ENCODE measurements at places on chromosomes 6 and 20.

DNA sequence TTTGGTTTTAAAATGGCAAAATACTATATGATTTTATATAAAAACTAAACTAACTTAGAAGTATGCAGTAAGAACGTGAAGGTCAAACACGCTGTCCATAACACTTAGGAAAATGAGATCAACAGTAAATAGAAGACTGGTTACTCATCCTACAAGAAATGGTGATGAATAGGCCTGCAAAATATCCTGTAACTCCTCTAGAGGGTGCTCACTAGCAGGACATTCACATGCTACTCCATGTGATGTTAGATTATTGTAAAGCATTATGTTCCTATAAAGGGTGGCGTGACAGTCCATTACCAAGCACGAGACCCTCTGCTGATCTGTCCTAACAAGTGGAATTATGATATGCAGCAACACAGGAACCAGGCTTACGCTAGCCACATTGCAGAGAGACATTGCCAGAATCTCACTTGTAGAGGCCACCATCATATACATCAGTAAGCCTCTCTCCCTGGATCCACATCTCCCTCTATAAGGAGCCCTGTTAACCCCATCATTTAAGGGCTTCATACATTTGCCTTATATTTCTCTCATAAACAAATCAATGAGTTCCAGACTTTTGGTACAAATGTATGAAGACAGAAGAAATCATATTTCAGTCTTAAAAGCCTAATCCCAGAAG, 18.0 kb upstream of the DEFB129 start:
- DNase-seq: no peak

DNA sequence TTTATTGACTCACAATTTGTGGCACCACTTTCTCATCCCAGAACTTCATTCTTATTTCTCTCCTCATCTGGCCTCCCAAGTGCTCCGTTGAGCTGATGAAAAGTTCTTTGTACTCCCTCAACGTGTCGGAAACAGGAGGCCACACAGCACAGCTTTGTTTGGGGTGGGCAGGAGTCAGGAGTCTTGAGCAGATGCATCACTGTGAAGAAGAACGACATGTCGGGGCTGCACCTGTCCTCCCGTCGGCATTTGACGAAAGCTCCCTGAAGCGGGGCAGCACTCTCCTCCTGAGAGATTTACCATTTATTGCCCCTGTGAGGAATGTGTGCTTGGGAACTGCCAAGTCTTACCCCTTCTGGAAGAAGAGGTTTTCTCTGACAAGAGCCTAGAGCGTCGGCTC, 28.1 kb downstream of the TAF8 start:
- no peak for DNase-seq

GRCh38 chr6:149357726-149358538, 40.4 kb downstream of the TAB2 start:
- no peak for DNase-seq

GRCh38 chr20:11431621-11432020, 486.1 kb upstream of the BTBD3 start:
- DNase-seq: no peak

DNA sequence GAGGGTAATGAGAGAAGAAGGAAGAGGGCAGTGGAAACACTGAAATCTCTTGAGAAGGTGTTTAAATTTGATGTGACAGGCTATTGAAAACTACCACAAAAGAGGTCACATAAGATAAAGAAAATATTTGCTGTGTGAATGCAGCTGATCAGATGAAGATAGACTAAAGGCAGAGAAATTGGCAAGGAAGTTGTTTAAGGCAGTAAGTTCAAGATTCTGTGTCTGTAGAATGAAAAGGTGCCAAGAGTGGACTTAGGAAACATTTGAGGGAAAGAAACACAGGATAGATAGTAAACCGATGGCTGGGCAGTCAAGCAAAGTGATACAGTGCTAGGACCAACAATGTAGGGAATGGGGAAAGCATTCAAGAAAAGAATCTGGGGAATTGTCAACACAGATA, 332.3 kb upstream of the MARCKS start:
- DNase-seq: no peak

DNA sequence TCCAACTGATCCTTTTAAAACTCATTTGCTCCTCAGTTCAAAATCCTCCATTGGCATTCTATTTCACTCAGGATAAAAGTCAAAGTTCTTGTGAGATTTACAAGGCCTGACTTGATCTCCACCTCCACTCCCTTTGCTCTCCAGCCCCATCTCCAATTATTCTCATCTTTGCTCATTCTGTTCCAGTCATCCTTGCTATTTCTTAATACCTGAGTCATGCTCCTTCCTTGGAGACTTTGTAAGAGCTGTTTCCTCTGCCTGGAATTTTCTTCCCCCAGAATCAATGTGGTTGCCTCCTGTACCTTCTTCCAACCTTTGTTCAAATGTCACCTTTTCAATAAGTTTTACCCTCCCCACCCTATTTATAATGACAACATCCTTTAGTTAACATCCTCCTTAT, 373.5 kb downstream of the HTR1B start:
- no peak for DNase-seq

- no peak for DNase-seq
Observed at GRCh38 chr6:34056305-34057108, 89.4 kb downstream of the GRM4 start.

DNA sequence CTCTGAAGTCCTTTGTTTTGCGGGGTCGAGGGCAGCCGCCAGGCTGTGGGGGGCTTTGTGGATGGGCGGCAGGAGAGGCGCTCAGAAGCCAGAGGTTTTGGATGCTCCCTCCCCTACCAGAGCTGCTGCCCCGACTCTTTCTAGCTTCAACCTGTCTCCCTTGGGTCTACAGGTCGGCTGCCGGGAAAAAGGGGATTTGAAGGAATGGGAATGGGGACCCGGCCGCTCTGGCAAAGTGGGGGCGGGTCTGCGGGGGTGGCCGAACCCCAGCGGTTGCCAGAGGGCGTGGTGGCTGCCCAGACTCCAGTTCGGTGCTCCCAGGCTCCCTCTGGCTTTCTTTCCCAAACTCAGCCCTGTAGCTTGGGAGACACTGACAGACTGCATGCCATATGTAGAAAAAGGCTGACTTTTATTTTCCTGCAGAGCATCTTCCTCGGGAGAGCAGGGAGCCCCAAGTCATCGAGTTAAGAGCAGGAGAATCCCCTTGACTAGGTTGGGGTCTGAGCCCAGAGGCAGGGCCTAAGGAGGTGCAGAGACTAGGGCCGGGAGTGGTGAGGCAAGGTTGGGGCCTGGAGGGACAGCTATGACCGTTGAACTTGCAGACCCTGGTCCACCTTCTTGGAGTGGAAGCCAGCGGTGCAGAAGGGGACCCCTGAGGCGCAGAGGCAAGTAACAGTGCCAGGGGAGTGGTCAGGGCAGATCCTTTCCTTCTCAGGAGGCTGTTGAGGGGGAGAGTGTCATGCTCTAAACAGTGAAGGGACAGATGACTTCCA, 1.4 kb upstream of the PPP1R18 start:
- no peak for DNase-seq

GRCh38 chr20:20664795-20665589, 47.5 kb downstream of the RALGAPA2 start:
- no peak for DNase-seq

GRCh38 chr6:1415416-1416063, 26.2 kb downstream of the FOXF2 start:
- no peak for DNase-seq

- DNase-seq: no peak
Observed at GRCh38 chr6:12047304-12047703, 35.2 kb downstream of the HIVEP1 start.

DNA sequence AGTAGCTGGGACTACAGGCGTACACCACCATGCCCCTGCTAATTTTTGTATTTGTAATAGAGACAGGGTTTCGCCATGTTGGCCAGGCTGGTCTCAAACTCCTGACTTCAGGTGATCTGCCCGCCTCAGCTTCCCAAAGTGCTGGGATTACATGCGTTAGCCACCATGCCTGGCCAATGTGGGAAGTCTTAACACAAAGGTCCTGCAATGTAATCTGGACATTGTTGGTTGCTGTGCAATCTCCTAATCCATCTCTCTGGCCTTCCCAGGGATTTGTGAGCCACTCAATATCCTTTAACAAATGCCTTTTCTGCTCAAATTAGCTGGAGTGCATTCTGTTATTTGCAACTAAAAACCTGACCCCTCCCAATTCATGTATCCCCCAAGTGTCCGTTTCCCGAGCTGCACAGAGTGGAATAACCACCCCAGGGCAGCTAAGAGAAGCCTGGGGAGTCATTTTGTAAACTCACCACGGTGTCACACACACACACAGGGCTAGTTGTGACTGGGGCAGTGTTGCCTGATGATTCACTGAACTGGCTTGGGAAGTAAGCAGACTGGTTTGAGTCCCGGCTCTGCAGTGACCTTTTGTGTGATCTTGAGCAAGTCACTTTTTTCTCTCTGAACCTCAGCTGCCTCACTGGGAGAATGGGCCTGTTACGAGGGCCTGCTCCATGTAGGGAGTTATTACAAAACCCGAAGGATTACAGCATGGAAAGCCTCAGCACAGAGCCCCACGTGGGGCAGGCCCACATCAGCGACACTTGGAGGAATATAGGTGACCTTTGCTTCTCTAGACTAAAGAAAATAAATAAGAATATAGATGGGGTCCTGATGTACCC, 152.3 kb downstream of the ZMYND8 start:
- DNase-seq: no peak

DNA sequence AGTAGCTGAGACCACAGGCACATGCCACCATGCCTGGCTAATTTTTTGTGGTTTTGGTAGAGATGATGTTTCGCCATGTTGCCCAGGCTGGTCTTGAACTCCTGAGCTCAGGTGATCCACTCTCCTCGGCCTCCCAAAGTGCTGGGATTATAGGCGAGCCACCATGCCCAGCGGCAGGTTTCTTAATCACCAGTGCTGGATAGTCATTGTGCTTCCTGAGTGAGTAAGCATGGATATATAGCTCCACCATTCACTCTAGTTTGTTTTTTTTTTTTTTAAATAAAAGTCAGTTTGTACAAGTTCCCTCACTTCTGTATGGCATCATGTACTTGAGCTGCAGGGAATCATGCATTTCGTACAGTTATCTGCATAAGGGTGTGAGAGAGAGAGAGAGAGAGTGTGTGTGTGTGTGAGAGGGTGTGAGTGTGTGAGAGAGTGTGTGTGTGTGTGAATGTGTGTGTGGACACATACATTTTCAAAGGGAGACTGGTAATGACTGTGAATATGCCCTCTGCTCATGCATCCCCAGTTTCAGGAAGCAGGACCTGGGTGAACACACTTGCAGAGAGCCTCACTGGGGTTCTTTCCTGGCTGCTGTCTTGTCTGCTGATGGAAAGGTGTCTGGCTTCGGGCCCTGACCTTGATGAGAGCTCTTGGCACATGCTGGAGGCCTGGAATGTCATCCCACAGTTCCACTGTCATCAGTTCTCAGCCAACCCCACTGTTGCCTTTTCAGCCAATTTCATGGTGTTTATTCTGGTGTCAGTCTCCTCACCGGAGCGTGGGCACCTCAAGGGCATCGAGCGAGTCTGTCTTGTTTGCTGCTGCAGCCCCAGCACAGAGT, 65.0 kb upstream of the XRN2 start:
- no peak for DNase-seq

DNA sequence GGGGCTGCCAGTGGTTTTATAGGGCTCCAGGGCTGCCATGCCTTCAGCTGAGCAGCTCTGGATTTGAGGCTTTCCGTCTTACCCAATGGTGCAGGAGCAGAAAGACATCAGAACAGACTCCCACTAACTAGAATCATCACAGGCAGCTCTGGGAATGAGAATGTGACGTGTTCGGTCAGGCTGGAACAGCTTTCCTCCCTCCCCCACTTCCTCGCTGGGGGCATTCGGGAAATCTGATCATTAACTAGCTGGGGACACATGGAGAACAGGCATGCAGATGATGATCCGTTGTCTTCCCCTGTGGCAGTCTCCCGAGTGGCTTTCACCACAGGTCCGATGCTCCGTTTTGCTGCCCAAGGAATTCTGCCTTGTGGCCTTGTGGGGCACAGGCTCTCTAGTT, 5.5 kb upstream of the MTG2 start:
- no peak for DNase-seq

GRCh38 chr6:282867-283416, 9.3 kb upstream of the DUSP22 start:
- DNase-seq: no peak

GRCh38 chr6:169850746-169851145, 99.3 kb downstream of the ERMARD start:
- no peak for DNase-seq

Data from stimulated activated CD8-positive, alpha-beta memory T cell treated with anti-CD3 and anti-CD28 coated beads, Interleukin-7, amount 100 ng/mL, for 1 hour (primary cell).